ENCODE measurements at places on chromosomes 5 and 9.

DNA sequence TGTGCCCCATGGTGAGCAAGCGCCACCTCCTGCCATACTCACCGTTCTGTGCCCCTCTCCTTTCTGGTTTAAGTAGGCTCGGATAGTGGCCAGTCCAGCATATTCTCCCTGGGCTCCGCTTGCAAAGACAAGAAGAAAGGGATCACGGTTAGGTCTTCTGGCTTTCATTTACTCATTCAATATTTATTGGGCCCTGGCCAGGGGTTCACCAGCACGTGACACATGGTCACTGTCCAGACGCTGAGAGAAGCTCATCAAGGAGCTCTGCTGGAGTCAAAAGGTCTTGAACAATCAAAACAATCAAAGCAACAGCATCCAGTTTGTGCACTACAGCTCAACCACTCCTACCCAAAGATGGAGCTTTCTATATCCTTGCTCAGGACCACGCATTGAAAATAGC lies 80.2 kb downstream of the GLDC start:
- DNase-seq, result no peak

DNA sequence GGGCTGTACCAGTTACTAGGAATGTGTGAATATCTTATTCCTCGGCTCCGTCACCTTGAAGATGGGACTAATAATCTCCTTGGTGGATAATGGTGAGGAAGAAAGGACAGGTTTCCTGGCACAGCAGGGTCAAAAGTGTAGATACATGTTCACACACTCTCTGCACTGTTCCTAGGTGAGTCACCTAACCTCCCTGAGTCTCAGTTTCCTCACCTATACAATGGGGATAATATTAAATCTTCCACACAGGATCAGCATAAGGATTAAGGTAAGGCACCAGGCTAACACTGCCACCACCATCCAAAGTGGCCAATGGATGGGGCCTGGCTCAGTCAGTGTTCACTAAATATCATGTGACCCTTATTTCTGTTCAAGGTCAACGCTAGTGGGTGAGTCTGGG lies 66.9 kb downstream of the PSMB7 start:
- no peak for DNase-seq

DNA sequence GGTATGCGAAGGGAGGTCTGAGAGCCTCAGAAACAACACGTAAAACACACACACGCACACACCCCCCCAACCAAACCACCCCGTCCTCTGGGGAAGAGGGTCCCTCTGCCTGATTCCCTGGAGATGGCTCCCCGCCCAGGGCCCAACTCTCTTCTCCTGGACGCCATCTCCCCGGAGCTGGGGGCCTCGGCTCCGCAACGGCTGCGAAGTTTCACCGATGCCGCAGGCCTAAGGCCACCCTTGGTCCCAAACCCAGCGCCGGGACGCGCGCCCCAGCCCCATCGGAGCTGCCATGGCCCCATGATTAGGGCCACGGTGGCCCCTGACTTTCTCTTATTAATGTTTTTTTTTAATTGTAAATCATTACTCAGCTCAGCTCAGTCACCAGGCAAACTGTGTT lies 181.4 kb upstream of the TBCA start:
- no peak for DNase-seq

GRCh38 chr9:98360176-98360708 lies 104.8 kb upstream of the TBC1D2 start:
- DNase-seq, result no peak

DNA sequence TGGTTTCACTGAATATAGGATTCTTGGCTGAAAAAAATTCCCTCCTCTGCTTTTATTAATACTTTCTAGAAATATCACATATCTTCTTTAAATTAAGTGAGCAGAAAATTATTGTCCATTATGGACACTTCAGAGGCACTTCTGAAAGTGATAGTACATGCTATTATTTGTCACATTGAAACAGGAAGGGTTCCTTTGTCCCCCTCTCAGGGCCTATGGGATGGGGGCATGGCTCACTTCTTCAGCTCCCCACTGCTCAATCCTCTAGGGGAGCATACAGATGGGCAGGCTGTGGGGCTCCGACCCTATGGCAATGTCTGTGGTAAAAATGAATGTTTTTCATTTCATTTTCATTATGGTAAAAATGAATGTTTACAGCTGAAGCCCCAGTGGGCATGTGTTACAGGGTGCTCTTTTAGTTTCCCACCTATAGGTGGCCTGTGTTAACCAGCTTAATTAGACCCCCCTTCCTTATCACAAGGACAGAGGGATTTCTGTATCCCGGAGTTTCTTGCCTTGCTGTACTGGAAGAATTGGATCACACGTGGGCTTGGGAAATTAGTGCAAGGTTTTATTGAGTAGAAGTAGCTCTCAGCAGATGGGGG lies 1225.2 kb downstream of the PTPRD start:
- no peak for DNase-seq

DNA sequence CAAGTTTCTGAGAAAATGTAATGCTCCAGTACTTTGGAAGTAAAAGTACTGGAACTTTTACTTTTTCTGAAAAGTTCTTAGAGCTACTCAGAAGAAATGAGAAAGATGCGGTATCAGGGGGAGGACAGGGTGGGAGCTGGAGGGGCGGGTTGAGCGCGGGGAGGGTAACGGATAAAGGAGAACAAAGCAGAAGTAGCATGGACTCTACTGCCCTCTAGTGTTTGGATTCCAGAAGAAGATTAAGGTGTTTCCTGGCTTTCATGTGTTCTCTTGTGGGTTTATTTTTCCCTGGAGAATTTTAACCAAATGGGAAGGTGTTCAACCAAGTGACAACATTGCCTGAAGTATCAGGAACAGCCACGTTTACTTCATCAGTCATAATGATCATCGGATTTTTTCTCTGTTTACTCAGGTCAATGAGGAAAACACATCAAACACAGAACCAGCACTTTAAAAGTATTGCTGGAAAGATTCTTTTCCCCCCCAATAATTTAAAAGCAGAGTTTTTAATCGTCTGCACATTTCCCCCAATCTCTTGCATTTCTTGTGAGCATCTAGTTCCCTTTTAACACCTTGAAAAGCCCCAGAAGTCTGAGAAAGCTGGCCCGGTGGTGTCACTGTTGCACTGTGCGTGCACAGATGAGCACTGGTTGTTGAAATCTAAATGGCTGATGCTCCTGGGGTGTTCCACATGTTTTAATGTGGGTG lies 190.6 kb downstream of the MPDZ start:
- peak; percentile 34 for DNase-seq

DNA sequence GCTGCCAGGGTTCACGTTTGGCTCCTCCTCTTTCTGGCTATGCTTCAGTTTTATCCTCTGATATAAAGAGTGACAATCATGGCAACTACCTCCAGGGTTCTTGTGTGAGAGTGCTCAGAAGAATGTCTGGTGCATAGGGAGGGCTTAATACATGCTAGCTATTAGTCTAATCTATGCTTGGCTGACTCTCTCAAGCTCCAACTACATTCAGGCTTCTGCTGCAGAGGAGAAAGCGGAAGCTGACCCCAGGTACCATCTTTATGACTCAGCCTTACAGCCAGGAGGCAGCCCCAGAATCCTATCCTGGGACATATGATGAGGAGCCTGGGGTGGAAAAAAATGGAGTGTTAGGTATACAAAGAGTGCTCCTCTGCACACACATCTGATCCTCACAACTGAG lies 32.1 kb upstream of the RASGRF2 start:
- DNase-seq, result no peak

- no peak for DNase-seq
Observed at GRCh38 chr9:21443849-21444625, 3.8 kb downstream of the IFNA1 start.

DNA sequence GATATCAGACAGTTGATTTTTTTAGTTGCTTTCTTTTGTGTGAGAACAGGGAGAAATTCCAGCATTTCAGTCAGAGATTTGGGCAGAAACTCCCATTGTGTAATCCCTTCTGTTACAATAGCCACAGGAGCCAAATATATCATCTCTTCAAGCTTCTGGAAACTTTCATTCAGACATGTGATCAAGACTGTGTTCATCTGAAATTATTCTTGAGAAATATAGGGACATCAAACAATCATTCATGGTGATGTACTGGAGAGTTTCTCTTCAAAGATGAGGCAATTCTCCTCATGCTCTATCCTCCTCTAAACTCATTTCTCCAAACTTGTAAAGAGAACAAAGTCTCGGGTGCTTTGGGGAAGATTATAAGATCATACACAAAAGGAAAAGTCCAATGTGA lies 35.2 kb upstream of the CSNK1G3 start:
- DNase-seq, result no peak

GRCh38 chr5:124591583-124591982 lies 154.9 kb downstream of the ZNF608 start:
- no peak for DNase-seq

GRCh38 chr5:153551537-153552079 lies 61.1 kb downstream of the GRIA1 start:
- DNase-seq, result peak; percentile 21

DNA sequence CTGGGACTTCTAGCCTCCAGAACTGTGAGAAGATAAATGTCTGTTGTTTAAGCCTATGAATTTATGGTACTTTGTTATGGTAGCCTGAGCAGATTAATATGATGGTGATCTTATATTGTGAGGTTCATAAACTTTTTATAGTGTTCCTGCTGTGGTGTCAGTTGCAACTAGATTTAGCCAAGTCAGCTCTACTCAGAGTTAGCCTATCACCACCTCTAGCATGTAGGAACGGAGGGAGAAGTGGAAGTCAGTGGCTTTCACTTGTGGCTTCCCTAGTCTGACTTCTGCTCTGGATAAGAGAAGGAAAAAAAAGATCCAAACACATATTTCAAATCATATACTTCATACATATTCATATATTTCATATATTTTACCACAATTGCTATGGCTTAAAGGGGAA lies 6.6 kb downstream of the POC5 start:
- DNase-seq, result no peak

DNA sequence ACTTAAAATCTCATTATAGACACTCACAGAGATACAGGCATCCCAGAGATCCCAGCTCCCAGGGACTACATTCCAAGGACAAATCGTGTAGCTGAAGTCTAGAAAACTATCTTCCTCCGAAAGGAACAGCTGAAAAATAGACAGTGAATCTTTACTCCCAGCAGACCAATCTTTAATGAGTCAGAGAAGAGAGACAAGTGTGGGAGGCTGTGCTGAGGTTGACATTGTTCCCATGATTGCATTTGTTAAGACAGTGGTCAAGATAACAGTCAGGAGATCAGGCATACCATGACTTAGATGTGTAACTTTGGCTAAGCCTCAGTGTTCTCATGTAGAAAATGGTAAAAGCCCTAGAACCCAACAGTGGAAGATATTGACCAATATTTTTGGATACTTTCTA lies 120.7 kb downstream of the PAPPA start:
- DNase-seq, result no peak

DNA sequence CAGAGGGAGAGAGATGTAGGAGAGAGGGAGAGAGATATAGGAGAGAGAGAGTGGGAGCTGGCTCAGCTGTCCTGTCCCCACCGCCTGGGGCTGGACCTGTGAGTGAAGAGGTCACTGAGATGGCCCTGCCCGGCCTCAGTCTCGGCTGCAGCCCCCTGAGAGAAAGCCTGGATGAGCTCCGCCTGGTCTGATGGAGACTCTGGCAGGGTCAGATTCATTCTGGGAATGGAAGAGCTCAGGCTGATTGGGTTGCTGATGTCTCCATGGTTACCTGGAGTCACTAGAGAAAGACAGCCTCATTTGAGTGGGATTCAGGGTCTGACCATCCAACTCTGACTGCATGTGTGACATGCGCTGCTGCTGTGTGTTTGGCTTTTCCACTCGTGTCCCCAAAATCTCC lies 27.1 kb upstream of the SEMA4D start:
- DNase-seq, result no peak

DNA sequence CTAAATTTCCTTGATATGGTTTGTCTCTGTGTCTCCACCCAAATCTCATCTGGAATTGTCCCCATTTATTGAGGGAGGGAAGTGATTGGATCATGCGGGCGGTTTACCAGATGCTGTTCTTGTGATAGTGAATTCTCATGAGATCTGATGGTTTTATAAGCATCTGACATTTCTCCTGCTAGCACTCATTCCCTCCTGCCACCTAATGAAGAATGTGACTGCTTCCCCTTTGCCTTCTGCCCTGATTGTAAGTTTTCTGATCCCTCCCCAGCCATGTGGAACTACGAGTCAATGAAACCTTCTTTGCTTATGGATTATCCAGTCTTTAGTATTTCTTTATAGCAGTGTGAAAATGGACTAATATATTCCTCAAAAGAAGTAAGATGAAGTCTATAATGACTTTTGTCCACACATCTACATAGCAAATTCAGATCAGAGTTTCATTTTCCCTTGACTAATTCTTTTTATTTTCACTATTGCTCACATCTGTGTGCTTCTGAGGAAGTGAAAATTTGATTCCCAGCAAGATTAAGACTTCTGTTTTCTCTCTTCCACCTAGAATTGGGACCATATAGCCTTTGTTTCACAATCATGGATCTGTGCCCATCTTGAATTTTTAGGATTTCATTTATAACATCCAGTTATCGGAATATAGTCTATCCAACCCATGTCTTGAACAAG lies 393.5 kb downstream of the DMAC1 start:
- DNase-seq, result peak; percentile 7

DNA sequence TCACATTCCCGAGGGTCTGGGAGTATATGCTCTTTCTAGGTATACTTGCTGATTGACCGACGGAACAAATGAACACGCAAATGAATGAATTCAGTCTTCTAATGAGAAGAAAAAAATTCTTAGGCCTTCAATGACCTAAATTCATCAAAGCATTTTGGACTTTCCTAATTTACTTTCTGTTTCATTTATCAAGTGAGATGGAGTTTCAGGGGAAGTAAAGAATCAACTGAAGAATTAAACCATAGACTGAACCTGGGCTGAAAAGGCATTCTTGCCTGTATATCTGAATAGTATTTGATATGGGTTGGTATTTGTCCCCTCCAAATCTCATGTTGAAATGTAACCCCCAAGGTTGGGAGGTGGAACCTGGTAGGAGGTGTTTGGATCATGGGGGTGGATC lies 64.1 kb downstream of the ZFAND5 start:
- no peak for DNase-seq

GRCh38 chr9:107224252-107224651 lies 58.8 kb upstream of the RAD23B start:
- DNase-seq, result no peak

DNA sequence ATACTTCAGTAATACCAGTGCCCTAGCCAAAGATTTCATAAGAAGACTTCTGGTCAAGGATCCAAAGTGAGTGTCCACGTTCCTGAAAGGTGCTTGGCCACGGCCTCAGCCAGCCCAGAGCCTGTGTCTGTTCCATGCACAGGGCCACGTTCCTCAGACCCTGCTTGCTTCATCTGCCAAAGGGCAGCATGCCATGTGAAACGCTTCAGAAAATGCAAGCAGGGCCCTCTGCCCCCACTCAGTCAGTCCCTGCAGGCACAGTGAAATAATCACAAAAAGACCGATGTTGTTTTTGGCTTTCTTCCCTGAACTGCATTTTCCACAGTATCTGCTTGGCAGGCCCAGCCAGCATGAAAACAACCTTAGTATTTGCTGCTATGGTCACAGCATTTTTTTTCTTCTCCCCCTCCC lies 85.5 kb upstream of the CTSL start:
- no peak for DNase-seq
